Urothelium cell line (cell line): ENCODE measurements at places on chromosomes 12 and 14.

- peak; percentile 90 for DNase-seq
Measured at GRCh38 chr12:1811281-1811947, 9.0 kb upstream of the LRTM2 start.

DNA sequence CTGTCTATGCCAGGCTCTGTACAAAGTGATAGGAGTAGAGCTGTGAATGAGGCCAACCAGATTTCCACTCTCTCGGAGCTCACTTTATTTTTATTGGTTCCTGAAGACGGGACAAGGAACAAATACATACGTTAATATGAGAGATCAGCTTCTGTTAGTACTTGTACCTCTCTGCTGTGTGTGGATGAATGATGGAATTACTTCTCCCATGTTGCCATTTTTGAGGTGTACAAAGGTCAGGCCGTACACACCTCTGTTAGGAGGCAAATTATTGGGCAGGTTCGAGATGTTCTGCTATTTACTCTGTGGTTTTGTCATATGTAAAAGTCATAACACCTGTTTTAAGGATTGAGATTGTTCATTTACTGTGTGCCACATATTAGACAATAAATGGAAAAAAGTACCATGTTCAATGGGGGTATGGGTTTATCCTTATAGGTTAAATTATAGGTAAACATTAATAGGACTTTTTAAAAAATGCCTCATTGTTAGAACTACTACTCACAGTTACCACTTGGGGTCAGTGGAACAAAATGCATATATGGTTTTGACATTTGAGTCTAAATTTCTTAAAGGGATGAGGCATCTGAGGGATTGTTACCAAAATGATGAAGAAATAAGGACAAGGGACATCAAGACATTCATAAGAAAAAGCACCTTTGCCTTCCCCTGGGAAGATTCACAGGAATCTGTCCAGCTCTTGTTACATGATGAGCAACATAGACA is 26.9 kb downstream of the WBP11 start:
- no peak for DNase-seq

DNA sequence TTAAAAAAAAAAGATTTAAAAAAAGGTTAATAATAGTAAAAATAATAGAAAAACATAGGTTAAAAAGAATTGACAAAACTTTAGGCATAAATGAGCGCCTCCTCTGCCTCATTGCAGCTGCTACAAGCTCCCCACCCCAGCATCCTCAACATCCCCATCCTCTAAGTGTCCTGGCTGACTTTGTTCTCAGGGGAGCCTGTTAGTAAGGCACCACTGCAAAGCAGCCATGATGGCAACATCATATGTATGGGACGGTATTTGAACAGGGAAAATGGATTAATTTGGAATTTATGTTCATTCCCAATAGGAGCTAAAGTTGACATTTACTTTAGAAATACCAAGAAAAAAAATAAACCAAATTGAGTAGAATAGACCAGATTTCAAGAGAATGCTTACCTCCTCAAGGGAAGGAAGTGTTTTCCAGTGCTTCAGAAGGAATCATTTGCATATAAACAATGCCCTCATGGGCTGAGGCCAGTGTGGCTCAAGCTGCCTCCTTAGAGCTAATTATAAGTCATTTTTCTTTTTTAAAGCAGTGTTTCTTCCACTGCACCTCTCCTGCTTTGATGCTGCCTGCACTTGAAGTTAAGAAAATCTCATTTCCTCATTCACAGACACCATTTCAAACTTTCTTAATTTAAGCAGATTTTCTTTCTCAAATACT is 59.6 kb downstream of the DACT1 start:
- no peak for DNase-seq

GRCh38 chr12:119145367-119145766 is 33.4 kb upstream of the HSPB8 start:
- DNase-seq, result no peak

DNA sequence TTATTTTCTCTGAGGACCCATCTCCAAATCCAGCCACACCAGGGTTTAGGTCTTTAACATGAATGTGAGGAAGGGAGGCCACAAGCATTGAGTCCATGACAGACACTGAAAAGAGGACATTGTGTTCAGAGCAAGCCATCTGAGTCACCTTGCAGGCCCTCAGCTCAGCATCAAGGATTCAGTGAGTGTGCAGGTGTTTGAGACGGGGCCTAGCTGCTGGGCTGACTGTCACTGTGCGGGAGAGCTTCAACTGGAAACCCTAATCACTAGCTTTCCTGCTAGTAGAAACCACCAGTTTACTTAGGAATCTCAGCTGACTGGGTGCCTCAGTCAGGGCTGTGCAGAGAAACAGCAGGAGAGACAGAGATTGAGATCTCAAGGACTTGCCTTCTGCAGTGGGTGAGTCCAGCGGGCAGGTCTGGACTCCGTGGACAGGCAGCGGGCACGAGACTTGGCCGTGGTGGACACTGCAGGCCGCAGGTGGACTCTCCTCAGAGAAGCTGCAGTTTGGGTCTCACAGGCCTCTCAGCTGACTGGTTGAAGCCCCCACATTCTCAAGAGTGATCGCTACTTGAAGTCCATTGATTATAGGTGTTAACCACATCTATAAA is 86.1 kb upstream of the DYNC1H1 start:
- no peak for DNase-seq

DNA sequence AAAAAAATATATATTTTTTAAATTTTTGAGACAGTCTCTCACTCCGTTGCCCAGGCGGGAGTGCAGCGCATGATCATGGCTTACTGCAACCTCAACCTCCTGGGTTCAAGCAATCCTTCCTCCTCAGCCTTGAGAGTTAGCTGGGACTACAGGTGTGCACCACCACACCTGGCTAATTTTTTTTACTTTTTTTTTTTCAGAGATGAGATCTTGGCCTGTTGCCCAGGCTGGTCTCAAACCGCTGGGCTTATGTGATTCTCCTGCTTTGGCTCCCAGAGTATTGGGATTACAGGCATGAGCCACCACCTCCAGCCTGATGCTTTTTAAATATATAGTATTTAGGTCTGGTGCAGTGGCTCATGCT is 24.5 kb downstream of the MDM2 start:
- DNase-seq, result no peak

DNA sequence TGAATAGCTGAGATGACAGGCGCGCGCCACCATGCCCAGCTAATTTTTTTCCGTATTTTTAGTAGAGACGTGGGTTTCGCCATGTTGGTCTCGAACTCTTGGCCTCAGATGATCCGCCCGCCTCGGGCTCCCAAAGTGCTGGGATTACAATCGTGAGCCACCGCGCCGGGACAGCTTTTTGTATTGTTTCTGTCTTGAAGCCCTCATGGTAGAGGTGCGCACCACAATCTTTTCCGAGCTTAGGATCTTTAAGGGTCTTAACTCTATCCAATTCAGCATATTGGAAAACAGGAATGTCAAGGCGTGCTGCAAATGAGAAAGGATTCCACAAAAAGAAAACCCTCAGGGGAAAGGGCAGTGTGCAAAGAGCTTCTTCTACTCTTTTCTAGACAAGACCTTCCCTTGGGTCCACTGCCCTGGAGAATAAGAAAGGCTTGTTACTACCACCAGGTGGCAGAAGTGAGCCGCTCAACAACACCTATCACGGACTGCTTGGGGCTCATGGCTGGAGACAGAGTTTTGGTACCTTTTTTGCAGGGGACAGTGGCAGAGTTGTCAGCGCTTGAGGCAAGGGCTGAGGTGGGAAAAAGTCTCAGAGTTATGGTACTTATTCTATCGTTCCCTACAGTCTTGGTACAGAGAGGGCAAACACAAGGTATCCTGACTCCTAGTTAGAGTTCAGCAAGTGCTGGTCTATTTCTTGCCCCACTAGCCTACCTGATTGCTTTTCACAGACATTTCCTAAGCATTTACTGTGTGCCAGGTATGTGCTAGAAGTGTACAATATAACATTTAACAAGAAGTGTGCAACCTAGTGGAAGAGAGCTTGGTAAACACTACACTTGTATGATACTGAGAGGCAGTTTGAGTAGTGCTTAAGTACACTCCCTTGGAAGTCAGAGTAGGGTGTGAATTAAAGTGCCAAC is 16.4 kb upstream of the SP7 start:
- peak; percentile 73 for DNase-seq

GRCh38 chr12:117011988-117012805 is 87.0 kb downstream of the TESC start:
- no peak for DNase-seq

GRCh38 chr12:107402041-107403022 is 283.3 kb upstream of the PWP1 start:
- DNase-seq, result peak; percentile 43

GRCh38 chr12:127290251-127290650 is 976.7 kb upstream of the TMEM132C start:
- DNase-seq, result no peak
